Ascending aorta (tissue), 2 donors: ENCODE measurements at places on chromosomes 5 and 9.

GRCh38 chr9:85515021-85515420 lies 226.7 kb downstream of the AGTPBP1 start:
- no peak for DNase-seq

DNA sequence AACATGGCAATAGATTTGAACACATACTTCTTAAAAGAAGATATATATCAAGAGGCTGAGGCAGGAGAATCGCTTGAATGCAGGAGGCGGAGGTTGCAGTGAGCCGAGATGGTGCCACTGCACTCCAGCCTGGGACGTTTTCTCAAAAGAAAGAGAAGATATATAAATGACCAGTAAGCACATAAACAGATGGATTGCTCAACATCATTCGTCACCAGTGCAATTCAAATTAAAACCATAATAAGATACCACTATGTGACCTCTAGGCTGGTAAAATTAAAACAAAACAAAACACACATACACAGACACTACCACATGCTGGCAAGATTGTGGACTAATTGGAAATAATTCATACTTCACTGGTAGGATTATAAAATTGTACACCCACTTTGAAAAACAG lies 5.3 kb upstream of the TXN start:
- no peak for DNase-seq

GRCh38 chr5:165834891-165835290 lies 2329.5 kb downstream of the MAT2B start:
- no peak for DNase-seq

DNA sequence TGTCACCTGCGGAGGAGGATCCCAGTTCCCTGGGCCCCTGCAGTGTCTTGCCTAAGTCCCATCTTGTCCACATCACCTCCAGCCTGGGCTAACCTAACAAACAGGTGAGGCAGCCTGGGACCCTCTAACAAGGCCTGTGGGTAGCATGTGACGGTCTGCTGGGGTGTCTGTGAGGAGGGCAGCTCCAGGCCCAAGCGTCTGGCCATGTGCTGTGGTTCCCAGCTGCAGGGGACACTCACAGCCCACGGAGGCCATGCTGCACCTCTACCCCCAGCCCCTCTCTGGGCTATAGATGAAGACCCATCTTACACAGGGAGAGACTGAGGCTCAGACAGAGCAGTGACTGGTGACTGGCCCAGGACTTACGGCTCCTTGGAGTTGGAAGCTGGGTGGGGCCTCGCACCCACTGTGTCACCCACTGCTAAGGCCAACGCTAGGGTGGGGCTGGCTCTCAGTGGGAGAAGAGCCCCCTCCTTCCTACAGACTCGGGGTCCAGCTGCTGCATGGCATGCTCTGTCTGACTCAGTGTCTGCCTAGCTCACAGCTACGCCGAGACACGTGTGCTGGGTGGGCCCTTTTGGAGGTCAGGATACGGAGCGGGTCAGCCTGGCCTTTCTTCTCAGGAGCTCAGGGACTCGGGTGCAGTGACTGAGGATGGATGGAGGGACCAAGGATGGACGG lies 40.8 kb upstream of the RNF130 start:
- peak; percentile 59 for DNase-seq

DNA sequence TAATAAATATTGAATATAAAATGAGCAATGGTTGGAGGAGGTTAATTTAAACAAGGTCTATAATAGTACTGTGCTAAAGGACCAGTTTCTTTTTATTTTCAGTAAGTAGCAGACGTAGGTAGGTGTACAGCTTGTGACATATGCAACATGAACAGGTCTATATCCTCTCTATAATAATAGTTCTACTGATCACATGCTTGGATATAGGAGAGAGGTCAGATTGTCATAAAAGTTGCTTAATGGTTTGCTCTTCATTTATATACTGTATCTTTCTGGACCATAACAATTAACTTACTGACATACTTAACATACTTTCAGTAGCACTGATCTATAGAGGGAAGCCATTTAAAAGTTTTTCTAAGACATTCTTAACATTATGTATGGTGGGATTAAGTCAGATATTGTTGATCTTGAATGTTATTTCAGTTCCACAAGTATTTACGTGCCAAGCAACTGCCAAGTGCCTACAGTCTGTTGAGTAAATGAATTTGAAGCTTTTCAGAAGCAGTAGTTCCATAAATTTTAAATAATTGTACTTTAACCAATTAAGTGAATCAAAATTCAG lies 68.0 kb downstream of the DENND4C start:
- no peak for DNase-seq

DNA sequence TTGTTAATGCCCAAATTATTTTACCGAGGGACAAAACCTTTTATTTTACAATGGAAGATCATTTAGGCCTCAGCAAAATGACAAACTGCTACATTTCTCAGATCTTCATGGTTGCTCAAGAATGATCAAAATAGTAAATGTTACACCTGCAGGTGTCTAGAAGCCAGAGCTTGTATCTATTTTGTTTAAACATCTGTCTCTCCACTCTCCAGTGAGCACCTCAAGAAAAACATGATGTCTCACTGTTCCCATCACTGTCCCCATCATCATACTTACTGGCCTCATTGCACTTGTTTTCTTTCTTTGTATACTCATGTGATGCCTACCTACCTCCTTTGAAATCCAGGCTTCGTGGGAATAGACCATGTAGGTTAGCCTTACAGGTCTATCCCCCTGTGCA lies 149.6 kb downstream of the TTLL11 start:
- DNase-seq: no peak

DNA sequence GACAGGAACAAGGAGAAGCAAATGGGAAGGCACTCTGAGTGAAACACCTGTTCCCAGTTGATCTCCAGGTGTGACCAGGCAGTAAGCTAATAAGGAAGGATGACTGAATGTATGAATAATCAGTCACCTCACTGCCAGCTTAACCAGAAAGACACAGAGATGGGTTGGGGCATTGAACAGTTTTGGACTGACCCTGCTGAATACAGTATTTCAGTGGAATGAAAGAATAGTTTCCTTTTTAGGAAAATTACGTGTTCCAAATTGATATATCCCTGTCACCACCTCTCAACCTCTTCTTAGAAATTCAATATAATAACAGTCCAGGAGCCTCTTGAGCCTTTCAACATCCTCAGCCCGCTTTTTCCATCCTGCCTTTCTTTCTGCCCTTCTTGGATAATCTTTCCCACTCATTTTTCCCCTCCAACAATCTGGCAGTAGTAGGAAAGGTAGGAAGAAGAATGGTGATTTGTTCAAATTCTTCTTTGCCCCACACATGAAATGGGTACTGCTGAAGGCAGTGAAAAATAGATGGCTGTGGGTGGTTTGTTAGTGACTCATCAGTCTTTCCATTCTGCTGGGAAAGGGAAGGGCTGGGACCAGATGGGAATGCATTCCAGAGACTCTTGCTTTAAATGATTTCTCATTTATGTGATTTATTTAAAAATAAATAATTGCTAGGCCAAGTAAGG lies 117.9 kb downstream of the ZSWIM6 start:
- DNase-seq: no peak

- DNase-seq: no peak
These were observed 583.9 kb upstream of the CTNND2 start for GRCh38 chr5:12488161-12488560.

DNA sequence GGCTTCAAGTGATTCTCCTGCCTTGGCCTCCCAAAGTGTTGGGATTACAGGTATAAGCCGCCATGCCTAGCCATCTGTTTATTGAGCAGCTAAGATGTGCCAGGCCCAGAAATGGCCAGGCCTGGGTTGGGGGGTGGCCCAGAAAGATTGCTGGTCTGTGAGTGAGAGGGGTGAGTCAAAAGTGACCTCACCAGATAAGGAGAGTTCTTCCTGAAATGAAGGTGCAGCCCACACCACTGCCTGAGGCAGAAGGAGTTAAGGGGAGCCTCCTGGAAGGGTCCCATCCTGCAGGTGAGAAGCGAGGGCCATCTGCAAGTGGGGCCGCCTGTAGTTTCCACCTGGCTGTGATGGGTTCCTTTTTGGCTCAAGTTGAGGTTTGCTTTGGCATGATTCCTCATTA lies 96.9 kb upstream of the KLF4 start:
- DNase-seq: no peak

DNA sequence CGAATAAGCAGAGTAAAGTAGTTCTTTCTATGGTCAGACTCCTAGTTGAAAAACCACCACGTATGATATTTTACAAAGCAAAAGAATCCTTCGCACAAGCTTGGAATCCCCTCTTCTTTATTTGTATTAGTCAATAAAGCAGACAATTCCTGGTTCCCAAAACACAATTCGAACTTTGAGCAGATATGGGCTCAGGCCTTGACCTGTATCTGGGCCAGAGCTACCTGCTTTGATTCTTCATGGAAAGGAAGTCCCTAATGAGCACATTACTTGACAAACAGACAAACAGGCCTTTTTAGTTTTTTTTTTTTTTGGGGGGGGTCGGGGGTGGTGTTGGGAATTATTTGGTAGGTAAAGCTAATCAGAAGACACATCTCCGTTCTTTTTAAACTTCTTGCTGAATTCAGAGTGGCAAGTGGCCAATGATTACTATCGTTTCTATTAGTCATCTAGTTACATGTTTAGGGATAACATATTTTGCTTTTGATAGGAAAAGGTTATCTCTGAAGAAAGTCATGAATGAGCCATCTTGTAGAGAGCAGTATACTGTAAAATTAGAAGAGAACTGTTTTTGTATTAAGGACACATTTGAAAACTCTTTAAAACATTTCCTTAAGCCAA lies 116.6 kb upstream of the HMHB1 start:
- DNase-seq: no peak

DNA sequence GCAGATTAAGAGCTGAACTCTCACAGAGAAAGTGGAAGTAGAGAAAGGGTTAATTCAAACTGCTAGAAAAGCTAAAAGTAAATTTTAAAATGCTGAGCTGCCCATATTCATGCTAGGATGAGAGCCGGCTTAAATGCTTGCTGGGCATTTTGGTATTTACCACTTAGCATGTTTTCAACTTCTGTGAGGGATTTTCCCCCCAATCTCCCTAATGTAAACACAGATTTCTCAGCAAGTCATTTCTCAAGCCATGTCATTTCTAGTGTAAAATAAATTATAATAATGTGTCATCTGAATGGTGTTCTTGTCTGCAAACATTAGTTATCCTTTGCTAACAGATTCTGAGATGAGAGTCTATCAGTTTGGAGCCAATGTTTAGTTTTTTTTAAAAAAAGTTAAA lies 22.3 kb downstream of the RPS23 start:
- DNase-seq: no peak

- no peak for DNase-seq
These were observed 691.2 kb upstream of the CDH6 start for GRCh38 chr5:30502277-30502676.

DNA sequence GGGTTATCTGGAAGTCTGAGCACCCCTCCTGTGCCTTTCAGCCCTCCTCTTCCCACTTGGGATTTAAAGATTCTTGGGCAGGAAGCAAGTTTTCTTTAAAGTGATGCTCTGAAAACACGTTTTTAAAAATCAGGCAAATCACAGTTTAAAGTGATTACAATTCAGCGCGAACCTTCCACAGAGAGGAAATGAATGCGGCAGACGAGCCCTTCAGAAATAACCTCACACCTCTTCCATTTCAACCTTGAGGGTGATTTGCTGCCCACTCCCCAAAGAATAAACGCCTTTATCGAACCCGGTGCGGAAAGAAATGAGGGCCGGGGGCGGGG lies 2.3 kb upstream of the EFNA5 start:
- no peak for DNase-seq

DNA sequence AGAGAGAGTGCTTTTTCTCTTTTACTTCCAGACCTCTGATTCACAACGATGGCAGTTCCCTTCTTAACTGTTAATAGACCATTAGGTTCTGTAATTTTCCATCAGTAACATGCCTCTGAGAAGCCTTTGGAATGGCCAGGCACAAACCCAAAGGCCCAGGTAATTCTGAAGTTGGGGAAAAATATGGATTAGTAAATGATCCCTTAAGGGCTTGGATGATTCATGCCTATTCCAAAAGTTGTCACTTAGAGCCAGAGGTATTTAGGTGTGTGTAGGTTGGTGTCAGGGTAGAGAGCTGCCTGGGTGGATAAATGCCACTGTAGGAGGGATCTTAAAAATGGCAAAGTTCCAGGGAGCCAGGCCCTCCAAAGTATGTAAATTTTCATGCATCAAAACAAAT lies 228.8 kb downstream of the PLK2 start:
- no peak for DNase-seq

DNA sequence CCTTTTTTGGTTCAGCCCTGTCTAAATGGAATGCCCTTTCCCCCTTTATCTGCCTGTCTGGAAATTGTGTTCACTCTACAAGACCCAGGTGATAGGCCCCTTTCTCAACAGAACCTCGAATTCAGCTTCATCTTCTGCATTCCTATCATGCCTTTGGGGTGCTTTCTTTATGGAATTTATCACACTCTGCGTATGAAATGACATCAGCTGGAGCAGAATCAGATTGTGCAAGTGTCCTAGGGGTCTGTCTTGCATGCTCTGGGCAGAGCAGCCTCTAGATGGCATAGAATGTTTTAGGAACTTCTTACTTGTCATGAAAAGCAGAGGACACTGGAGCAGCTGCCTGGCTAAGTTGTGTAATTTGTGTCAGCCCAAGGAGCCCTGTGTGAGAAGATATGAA lies 84.9 kb downstream of the ISL1 start:
- no peak for DNase-seq

DNA sequence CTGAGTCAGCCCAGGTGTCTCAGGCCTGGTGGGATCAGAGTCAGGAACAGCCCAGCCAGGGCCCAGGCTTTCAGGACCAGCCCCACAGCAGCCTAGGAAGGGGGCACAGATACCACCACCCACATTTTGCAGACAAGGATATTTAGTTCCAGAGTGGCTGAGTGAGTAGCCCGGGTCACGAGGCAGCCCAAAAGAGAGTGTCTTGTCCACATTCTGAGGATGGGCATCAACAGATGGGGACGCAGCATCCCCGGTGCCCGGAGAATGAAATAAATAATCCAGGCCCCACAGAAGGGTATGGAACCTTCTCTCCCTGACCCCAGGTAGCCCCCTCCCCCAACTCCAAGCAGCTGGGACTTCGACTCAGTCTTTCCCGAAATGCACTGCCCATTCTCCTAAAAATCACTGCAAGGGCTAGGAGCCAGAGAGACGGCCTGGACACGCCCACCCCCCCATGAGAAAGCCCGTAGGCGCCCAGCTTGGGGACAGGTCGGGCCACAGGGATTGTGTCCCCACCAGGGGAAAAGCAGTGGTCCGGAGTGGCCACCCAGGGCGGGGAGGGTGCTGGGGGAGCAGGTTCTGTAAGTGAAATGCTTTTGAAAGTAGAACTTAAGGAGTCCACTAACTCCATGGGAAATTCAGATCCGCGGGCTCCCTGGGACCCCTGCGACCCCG lies 6.9 kb downstream of the LHX3 start:
- no peak for DNase-seq

DNA sequence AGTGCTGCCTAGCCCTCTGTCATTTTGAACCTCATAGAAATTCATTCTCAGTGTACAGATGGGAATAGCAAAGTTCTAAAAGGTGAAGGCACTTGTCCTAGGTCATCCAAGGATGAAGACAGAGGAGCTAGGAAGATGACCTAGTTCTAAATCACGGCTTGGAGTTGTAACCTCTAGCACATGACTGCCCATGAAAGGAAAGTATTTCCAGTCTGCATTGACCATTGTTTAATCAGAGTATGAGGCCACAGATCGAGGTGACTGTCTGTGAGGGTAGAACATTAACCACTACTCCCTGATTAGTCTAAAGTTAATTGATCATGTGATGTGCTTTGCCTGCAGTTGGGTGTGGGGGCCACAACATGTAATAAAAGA lies 674 bp upstream of the TNFSF15 start:
- no peak for DNase-seq
